Hepatic stellate cell (primary cell): ENCODE measurements at places on chromosomes 7 and 10.

DNA sequence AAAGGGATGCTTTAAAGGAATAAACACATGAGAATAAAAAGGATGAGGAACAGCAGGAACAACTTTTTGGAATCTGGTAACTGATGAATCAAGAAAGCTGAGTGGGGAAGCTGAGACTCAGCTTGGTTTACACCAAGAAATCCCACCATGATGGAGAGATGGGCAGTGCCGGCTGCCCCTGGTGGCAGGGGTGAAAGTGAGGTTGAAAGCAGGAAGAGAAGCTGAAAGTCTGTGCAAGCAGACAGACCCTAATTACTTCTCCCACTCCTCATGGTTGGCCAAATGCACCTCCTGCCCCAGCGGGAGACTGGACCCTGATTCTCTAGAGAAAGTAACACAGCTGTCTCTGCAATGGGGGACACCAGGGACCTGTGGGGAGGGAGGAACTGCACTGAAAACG lies 57.6 kb upstream of the NANOS1 start:
- DNase-seq, result no peak

DNA sequence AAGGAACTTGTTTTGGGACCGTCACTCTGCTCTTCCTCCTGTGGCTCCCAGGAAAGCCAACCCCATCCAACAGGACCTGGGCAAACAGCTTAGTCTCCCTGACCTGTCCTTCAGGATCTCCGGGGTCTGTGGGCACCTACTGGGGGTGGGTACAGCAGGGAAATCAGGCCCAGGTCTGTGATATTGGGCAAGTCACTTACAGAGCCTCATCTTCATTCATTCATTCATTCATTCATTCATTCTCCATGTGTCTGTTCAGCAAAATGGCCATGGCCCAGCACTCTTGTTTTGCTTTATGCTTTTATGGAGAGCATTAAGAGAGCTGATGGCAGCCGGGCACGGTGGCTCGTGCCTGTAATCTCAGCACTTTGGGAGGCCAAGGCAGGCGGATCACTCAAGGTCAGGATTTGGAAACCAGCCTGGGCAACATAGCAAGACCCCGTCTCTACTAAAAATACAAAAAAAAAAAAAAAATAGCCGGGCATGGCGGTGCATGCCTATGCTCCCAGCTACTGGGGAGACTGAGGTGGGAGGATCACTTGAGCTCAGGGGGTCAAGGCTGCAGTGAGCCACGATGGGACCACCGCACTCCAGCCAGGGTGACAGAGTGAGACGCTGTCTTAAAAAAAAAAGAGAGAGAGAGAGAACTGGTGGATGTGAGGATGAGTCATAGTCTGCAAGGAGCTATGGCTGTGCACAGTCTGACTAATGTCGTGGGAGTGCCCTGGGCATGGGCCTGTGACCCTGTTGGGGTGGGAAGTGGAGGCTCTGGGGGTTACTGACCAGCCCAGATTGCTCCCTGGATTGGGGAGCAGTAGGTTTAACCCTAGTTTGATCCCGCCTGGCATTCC lies 54.3 kb downstream of the CLIP2 start:
- peak; percentile 95 for DNase-seq

- DNase-seq, result no peak
Measured at GRCh38 chr10:26937371-26937770, 76.6 kb upstream of the ABI1 start.

GRCh38 chr10:17512341-17513001 lies 58.1 kb upstream of the ST8SIA6 start:
- DNase-seq, result peak; percentile 40

DNA sequence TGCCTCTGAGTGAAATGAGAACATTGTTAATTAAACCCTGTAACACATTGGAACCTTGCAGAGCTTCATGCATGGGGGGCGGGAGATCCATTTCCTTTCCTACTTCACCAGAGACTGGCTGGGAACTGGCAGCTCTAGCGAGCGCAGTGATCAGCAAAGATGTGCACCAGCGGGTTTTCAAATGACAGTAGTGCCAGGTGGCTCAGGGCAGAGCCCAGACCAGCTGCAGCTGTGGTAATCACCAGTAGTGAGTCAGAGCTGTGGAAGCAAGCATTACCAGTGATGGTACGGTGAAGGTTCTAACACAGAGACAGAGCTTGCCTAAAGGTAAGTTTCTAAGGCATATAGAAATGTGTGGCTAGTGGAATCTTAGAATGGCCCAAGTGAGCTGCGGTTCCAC lies 1009.7 kb upstream of the CELF2 start:
- DNase-seq, result no peak

DNA sequence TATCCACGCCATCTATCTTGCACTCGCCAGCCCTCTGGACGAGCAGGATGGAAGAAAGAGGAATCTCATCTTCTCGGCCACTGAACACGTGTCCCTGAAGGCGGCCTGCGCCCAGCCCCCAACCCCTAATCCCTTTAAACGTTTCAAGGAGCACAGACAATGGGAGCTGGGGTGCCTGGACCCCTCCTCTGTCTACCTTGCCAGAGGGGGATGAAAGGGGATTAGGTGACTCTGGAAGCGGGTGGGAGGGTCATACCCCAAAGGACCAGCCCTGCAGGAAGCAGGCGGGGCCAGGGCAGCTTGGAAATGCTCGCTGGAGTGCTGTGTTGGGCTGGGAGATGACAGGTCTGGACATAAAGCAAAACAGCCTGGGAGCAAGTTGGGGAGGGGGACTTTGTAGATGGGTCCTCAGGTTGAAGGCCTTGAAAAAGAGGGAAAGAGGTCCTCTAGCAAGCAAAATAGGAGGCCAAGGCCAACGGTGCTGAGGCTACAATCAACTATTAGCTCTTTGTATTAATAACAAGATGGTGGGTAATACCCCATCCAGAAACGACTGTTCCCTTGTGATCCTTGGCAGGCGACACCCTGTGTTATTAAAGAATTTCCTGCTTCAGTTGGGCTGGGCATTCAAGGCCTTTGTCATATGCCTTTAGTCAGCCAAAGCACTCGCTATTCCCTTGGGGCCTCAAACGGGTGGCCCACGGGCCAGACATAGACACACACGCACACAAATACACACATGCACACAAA lies 126.5 kb upstream of the UNC5B start:
- DNase-seq, result peak; percentile 2

- DNase-seq, result no peak
Measured at GRCh38 chr10:51983481-51983880, 284.1 kb upstream of the CSTF2T start.

DNA sequence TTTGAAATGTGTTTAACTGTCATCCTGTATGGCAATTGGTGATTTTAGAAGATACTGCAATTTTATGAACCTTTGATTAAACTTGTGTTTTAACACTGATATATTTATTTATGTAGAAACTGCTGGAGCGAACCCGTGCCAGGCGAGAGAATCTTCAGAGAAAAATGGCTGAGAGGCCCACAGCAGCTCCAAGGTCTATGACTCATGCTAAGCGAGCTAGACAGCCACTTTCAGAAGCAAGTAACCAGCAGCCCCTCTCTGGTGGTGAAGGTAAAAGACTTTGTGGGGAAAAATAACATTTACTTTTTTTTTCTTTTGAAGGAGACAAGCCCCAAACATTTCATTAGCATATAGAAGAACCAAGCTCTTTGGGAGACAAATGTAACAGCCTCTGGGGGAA lies 6.5 kb downstream of the ANLN start:
- no peak for DNase-seq

GRCh38 chr7:44576228-44576627 lies 2.5 kb upstream of the DDX56 start:
- no peak for DNase-seq

GRCh38 chr7:103810112-103810744 lies 179.2 kb downstream of the RELN start:
- peak; percentile 5 for DNase-seq

- DNase-seq, result no peak
Measured at GRCh38 chr10:83945982-83946718, 193.2 kb upstream of the GHITM start.

DNA sequence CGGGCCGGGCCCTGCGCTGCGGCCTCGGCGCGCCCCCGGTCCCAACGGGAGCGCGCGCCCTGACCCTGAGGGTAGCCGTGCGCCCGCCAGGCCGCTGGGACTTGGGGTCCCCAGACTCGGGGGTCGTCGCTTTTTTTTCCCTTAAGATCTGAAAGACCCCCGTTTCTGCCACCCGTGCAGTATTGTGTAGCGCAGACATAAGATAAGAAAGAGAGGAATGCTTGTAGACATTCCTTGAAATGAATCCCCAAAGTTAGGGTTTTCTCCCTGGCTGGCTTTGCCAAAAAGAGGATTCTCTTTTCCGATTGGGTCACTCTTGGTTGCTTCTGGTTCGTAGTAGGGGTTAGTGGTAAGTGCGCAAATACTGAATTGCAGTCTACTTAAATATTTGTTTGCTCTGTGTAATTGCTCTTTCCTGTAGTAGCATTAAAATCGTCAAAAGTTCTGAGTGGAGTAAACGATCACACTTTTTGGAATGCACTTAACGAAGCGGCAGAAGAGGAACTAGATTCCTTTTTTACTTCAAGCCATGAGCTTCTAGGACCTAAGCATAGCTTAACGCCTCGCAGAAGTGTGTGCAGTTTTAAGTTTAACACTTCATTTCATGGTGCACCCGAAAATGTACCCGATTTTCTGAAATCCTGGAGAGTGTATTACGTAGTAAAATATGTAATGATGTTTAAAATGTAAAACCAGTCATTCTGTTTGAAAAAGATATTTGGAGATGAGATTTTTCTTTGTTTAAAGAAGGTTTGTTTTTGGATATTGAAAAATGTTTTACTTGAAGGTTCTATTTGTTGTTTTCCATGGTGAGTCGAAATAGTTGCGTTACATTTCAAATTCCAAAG lies 1.3 kb downstream of the CUL1 start:
- peak; percentile 32 for DNase-seq

GRCh38 chr7:47896809-47897423 lies 51.4 kb downstream of the PKD1L1 start:
- no peak for DNase-seq

- no peak for DNase-seq
Measured at GRCh38 chr10:5631936-5632335, 34.5 kb downstream of the ASB13 start.

GRCh38 chr7:1758028-1758858 lies 88.2 kb downstream of the ELFN1 start:
- no peak for DNase-seq

DNA sequence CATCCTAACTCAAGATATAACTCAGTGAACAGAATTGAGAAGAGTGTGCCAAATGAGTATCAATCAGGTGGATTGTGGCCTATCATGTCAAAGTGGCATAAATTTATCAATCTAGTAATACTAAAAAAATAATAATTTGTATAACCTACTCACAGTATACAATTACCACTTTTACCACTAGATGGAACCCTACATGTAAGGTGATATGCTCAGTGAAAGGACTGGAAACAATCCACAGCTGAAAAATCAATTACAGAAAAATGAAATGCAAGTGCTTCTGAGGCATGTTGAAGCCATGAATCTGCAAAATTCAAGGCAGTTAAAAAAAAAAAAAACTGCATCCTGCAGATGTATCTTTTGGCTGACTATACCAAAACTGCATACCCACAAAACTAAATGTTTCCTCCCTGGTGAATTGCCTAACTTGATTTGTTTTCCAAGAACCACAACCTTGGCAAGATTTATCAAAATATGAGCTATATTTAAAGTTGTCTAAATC lies 13.9 kb downstream of the ARHGAP19 start:
- peak; percentile 57 for DNase-seq

DNA sequence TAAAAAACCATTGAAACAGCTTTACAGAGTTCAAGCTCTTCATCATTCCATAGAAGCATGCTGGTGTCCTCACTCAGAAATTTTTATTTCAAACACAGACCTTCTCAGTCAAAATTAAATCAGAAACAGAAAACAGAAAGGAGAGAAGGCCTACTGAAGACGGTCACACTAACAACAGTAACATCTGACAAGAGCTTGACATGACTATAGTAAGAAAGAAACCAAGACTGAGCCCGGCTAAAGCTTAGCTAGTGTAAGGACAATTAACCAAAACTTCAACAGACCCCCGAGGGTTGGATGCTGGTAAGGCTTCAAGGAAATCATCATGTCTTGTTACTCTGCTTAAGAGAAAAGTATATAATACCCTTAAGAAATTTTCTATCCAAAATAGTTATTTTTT lies 38.6 kb downstream of the MTPN start:
- no peak for DNase-seq

DNA sequence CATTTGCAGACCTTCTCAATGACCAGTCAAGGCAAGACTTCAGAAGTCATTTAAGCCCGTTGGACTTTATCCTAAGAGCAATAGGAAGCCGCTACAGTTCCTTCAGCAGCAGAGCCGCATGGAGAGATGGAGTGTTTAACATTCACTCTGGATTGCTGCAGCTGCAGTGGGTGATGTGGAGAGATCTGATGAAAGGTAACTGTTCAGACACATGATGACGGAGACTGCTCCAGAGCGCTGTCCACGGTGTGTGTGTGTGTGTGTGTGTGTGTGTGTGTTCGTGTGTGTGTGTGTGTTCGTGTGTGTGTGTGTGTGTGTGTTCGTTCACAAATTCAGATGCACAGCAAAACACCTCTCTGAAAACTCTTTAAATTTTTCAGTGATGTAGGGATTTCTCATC lies 37.0 kb downstream of the SEC61G start:
- no peak for DNase-seq

DNA sequence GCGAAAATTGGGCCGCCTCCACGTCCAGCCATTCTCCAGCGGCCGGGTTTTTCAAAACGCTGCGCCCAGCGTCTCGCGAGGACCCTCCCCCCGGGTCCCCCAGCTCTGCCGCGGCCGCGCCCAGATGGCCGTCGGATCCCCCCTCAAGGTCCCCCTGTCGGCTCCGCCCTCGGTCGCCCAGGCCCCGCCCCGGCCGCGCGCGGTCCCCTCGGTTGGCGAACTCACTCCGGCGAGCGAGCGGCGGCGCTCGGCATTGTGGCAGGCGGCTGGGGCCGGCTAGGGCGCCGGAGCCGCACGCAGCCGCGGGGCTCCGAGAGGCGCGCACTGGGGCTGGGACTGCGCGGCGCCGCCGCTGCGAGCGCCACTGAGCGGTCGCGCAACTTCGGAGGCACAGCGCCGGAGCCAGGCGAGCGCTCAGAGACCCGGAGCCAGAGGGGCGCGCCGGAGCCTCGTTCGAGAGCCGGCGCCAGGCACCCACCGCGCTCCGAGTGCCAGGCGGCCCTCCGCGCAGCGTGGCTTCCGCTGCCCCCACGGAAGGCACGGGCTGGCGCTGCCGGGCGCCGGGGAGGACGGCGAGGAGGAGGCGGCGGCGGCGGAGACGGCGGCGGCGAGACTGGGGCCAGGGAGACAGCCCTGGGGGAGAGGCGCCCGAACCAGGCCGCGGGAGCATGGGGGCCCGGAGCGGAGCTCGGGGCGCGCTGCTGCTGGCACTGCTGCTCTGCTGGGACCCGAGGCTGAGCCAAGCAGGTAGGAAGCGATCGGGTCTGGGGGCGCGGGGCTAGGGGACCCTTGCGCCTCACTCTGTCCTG lies at the start of gene UNC5B:
UNC5B (plus strand) TSS at position 253 of the 809 bp plus-strand sequence; CDS start at position 669, 416 bp downstream.
- DNase-seq, result peak; percentile 87
